GM13976 (cell line): ENCODE measurements at places on chromosomes 2 and 18.

GRCh38 chr2:67489396-67489795, 92.3 kb downstream of the ETAA1 start:
- DNase-seq: no peak

GRCh38 chr18:42157420-42157819, 202.4 kb downstream of the PIK3C3 start:
- no peak for DNase-seq

DNA sequence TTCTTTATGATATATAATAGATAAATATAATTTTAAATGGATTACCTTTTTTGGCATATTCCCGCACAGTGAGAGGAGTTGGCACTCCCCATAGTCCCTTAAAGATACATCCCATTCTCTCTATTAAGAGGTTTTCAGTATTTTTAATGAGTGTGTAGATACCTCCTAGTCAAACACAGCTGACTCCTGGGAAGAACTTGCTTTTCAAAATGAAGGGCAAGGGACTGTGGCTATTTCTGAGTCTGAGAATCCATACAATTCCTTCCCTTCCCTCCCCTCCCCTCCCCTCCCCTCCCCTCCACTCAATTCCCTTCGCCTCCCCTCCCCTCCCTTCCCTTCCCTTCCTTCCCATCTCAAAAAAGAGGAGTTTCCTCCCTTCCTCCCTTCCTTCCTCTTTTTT, 93.5 kb downstream of the PRPF40A start:
- DNase-seq: no peak

- no peak for DNase-seq
These were observed 135.5 kb upstream of the CREB1 start for GRCh38 chr2:207394203-207394781.

GRCh38 chr2:241108271-241109209, 6.5 kb upstream of the MTERF4 start:
- DNase-seq: no peak

GRCh38 chr2:29114946-29115609, at the start of gene CLIP4:
Gene CLIP4, plus strand, starts transcription at chr2:29115415. Its CDS starts 5,974 bp downstream, at chr2:29121389.
- DNase-seq: peak; percentile 87

- no peak for DNase-seq
These were observed 129.9 kb upstream of the KLHL14 start for GRCh38 chr18:32902568-32903330.

DNA sequence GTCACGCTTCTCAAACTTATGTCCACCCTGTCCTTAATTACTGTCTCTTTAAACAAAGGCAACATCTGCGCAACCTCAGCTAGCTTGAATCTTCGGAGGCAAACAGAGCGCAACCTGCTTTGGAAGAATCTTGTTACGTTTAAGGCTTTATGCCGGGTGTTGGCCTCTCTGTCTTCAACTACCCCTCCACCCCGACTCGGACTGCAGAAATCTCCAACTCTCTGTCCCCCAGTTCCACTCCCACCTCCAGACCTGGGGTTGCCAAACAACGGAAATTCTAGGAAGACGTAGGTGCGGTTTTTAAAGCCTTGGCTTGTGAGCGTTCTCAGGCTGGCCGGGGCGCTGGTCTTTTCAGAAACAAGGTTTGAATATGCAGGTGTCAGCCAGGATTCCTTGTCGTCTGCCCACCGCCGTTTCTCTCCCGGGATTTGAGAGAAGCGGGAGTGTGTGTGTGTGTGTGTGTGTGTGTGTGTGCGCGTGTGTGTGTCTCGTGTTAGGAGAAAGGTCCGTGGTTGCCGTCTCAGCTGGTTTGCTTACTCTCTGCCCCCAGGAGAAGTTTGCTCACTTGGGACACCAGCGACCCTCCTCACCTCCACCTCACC, 1.1 kb upstream of the ONECUT2 start:
- DNase-seq: no peak

DNA sequence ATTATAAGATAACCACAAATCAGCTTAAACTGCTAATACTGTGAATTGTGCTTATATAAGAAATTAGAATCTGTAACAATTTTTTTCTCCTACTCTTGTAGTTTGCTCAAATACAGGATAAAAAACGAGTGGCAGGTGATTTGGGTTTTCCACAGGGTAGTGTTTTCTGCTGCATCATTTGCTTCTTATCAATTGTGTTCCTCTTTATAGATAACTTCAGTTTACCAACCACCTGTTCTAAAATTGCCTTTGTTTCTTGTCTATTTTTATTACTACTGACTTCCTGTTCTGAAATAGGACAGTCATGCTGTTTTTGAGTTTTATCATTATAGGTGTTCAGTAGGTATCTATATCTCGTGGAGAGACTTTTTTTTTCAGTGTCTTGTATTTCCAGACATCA, 56.9 kb downstream of the MFSD6 start:
- DNase-seq: no peak

GRCh38 chr2:25301453-25302352, 40.0 kb downstream of the DNMT3A start:
- DNase-seq: peak; percentile 88

- no peak for DNase-seq
These were observed 252.1 kb downstream of the TSN start for GRCh38 chr2:122007577-122007976.

DNA sequence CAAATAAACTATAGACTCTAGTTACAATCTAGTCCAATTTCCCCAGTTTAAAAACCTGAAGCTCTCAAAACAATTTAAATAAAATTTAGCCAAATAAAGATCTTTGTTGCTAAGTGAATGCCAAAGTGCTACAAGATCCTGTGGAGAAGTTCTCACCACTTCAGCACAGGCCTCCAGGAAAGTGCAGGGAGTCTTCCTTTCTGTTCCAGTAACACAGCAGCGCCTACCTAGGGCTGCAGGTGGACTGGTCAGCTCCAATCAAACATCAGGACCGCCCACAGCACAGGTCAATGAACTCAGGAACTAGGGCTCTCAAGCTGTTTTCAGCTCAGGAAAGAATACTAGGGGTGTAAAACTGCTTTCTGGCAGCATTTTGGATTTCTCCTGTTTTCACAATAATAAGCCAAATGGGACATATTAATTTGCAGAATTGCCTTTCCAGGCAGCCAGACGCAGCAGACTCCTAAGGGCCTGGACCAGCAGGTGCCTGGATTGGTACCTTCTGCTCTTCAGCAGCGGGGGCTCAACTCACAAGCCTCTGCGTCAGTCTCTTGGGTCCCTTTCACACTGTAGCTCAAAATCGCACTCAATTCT, 1.5 kb downstream of the FAM110C start:
- no peak for DNase-seq

DNA sequence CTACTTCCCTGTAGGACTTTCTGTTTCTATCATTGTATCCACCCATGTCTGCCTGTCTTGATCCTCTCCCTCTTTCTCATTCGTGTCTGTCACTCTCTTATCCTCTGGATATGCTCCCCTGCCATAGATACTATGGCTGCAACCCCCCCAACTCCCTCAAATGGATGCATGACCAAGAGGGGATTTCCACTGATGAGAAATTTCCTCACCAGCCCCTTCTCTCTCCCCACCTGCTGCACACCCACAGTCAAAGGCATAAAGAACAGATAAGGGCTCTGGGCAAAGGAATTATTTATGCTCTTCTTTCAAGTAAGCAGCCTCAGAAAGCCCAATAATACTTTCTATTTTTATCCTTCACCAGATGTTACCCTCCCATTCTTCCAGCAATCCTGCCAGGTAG, 121.3 kb downstream of the FOXI3 start:
- DNase-seq: no peak

- DNase-seq: no peak
These were observed 40.9 kb downstream of the HS1BP3 start for GRCh38 chr2:20609995-20610357.

GRCh38 chr2:25132299-25132635, 36.1 kb downstream of the POMC start:
- no peak for DNase-seq
